CD4-positive, alpha-beta T cell treated with Interleukin-15 for 4 hours (primary cell): ENCODE measurements at places on chromosomes 5 and 9.

- no peak for DNase-seq
Observed at GRCh38 chr5:52789378-52789777, 1.7 kb downstream of the ITGA1 start.

DNA sequence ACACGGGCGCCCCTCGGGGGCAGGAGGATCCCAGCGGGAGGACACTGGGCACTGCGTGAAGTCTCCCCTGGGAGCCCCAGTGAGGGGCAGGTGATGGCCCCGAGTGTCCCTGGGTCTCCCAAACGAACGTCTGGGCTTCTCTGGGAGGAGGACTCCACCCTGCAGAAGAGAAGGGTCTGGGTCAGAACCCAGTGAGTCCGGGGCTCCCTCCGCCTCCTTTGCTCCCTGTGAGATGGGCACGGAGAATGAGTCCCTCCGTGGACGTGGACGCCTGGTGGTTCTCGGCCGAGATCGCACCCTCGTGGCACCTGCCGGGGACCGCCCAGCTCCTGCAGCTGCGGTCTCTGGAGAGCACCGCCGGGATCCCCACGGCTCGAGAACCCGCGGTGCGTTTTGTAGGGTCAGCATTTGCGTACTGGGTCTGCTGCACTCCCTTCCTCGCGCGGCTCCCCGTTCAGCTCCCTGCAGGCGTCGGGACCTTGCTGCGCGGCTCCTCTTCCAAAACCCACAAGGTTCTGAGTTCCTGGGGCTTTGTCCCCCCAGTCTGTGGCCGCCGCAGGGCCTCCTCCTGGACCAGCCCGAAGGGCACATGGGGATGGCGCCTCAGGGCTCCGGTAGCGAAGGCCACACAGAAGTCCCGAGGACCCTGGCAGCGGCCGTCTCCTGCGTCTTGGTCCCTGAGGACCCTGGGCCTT, 10.2 kb upstream of the CEP72 start:
- no peak for DNase-seq

GRCh38 chr9:80004714-80005113, 432.9 kb downstream of the TLE4 start:
- no peak for DNase-seq

DNA sequence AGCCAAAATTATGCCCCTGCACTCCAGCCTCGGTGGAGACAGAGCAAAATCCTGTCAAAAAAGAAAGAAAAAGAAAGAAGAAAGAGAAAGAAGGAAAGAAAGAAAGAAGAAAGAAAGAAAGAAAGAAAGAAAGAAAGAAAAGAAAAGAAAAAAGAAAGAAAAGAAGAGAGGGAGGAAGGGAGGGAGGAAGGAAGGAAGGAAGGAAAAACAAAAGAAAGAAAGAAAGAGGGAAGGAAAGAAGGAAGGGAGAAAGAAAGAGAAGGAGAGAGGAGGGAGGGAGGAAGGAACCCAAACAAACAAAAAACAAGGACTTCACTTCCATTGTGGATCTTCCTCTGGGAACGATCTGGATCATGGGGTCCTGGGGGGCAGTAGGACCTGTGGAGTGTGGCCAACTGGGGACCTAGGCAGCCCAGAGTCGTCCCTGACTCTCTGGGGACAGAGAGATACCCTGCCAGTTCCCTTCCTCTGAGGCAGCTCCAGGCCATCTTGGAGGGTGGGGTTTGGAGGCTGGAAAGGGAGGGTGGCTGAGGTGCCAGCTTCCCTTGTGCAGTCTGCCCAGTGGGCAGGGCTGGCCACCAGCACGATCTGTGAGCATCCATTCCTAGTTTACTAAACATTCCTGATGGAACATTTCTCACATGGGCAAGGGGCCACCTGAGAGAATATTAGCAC, 216.8 kb downstream of the PAX5 start:
- DNase-seq: no peak

DNA sequence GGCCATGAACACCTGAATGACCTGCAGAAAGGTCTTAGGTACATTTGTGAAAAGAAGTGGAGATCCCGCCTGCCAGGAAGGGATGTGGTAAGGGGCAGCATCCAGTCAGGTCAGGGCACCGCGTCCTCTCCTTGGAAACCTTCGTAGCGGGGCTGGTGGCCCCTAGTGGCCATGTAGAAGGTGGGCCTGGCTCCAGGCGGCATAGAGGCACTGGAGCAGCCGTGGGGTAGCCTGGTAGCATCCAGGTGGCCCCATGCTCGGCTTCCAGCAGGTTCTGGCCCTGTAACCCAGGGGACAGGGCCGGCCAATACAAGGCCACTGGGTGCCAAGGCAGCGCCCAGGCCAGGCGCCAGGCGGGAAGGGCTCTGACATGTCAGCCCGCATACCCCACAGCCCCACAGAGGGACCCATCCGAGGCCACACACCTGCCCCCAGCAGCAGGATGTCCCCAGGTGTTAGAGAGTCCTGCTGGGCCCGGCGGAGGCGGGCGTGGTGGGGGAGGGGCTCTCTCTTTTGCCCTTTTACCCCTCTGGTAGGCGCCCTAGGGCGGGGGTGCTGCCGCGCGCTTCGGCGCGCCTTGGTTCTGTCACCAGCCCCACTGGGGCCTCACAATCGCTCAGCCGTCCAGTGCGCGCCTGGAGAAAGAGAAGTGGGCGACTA, 58.3 kb upstream of the SPATA31E1 start:
- no peak for DNase-seq

- DNase-seq: no peak
Observed at GRCh38 chr5:82494942-82495341, 216.8 kb upstream of the RPS23 start.

- no peak for DNase-seq
Observed at GRCh38 chr5:169201597-169201996, 99.3 kb downstream of the SLIT3 start.

GRCh38 chr5:36300191-36300926, 1.3 kb downstream of the RANBP3L start:
- no peak for DNase-seq

- no peak for DNase-seq
Observed at GRCh38 chr5:115858396-115858795, 16.7 kb downstream of the AP3S1 start.

DNA sequence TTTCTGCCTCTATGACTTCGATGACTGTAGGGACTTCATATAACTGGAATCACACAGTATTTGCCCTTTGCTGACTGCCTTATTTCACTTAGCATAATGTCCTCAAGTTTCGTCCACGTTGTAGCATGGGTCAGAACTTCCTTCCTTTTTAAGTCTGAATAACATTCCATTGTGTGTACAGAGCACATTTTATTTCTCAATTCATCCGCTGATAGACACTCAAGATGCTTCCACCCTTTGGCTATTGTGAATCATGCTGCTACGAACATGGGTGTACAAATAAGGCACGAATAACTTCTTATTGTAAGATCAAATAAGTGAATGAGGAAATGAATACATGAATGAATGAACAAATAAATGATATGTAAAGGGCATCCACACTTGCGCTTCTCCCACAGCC, 13.0 kb downstream of the BARX1 start:
- DNase-seq: no peak

GRCh38 chr9:23771746-23772384, 54.2 kb downstream of the ELAVL2 start:
- no peak for DNase-seq

DNA sequence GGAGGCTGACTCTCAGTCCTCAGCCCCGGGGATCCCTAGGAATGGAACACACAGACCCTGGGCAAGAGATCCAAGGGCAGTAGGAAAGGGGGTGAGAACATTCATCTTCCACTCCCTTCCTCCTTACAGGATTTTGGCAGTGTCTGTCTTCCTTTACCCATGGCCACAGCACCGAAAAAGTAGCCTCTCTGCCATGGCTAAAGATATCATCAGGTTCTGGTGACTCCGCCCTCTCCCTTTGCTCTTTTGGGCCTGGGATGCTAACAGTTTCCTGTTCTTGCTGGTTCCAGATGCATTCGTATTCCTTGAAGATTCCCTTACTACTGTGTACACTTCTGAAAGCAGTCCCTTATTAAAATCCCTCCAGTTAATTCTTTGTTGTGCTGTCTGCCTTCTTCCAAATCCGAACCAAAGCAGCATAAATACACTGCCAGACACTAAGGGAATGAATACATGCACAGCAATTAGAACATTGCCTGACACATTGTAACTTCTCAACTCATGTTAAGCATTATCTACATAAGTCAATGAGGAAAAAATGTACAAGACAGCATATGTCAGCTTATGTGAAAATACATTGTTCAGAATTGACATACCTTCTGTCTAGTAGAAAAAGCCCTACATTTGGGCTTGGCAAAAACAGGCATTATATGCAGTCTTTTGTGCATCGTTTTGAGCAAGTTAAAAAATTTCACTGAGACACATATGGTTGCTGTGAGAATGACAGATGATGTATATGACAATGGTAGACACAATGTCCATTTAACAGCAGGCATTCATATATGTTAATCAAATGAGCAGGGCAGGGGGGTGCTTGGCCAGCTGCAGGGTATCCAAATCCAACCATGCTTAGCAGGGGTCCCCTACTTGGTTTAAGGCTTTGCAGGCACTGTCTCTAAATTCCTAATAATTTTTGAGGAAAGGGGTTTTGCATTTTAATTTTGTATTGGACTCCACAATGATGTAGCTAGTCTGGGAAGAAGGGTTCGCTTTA, 58.8 kb upstream of the RAI14 start:
- DNase-seq: no peak

- DNase-seq: peak; percentile 14
Observed at GRCh38 chr5:94793816-94794198, 175.3 kb downstream of the SLF1 start.

- DNase-seq: no peak
Observed at GRCh38 chr5:861442-862366, 10.9 kb upstream of the ZDHHC11 start.

DNA sequence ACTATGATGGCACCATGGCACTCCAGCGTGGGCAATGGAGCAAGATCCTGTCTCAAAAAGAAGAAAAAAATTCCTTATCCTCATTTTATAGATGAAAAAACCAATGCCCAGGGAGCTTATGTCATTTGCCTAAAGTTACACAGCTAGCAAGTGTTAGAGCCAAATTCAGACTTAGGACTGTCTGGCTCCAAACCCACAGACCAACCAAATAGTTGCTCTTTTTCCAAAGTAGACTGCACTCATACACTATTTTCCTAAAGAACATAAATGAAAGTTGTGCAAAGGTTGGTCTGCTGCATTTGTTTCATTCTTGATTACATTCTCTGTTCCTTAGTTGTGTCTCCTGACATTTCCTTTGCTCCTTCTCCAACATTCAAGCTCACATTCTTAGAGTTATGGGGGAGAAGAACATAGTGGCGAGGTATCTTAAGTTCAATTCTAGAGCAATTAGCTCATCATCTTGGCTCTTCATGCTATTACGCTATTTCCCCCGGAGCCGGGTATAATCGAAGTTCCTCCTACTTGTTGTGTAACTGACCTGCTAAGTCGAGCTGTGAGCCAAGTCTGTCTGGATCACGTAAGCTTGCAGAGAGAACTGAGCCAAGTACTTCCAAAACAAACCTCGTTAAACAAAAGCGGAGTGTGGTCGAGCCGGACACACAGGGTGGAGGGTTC, 138.3 kb downstream of the RFK start:
- no peak for DNase-seq

- no peak for DNase-seq
Observed at GRCh38 chr9:9783711-9784110, 829.1 kb downstream of the PTPRD start.

- DNase-seq: no peak
Observed at GRCh38 chr5:14560091-14560595, 21.4 kb upstream of the OTULINL start.

DNA sequence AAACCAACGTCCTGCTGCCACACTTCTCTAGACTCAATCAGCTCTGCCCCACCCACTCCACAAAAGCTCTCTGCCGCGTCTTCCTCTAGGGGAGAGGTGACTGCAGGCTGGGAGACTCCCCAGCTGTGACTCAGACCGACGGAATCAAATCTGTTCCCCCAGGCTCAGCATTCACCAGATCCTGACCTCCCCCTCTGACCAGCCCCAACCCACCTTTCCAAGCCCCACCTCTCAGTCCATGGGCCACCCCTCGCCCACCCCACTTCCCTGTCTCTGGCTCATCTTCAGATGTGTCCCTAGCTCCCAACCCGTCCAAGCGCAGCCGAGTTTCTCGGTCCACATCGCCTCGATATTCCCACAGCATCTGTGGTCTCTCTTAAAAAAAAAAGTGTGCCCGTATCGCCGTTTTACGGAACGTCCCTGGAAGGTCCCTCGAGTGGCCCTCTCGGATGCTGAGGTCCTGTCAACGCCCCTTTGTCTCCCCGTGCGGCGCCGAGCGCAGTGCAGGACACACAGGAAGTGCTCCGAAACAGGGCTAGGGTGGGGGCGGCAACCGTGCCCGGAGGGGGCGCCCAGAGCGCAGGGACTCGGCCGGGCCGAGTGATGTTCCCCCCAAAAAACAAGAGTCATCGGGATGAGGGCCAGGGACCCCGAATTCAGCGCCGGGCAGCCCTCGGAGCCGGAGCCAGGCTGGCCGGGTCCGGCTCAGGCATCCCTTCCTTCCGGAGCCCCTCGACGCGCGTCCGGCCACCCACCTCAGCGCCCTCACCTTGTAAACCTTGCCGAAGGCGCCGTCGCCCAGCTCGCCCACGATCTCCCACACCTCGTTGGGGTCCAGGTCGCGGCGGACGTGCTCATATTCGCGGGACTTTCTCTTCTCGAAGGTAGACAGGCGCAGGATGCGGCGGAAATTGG, 649 bp downstream of the STK10 start:
- peak; percentile 71 for DNase-seq

DNA sequence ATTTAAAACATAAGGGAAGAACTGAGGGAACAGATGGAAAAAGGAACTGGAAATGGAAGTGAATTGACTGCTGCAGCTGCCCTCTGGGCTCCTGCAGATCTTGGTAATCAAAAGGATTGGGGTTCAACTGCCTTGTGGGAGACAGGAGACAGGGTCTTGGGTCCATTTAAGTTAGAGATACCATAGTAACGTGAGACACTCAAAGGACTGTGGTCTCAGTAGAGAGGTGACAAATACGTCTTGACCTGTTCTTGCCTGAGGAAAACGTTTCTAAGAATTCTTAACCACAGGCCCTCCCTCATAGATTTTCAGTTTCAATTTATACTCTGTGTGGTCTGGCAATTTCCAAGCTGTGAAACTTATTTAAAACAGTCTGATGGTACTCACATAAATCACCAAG, 100.8 kb upstream of the DHFR start:
- DNase-seq: peak; percentile 79

GRCh38 chr9:121439016-121439415, 60.6 kb downstream of the GGTA1 start:
- no peak for DNase-seq

- DNase-seq: no peak
Observed at GRCh38 chr5:58191443-58191842, 268.4 kb downstream of the PLK2 start.

GRCh38 chr9:133824106-133824801, 86.1 kb upstream of the SARDH start:
- DNase-seq: no peak

DNA sequence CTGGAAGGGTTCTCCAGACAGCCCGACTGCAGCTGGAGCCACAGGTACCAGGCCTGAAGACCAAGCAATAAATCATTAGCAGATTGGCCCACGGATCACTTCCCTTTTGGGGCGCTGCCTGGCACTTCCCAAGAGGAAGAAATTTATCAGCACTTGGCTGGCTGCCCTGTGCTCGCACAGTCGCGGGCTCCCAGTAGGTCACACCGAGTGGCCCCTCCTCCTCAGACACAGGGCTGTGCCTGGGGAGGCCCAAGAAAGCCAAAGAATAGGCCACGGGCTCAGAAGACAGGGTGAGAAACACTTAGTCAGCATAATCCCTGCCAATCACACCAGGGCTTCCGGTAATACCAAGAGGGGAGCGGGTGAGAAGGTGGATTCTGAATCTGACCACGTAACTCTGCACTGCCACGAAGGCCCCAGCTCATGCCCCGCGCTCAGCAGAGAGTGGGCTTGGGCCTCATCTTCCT, 115.7 kb upstream of the MSX2 start:
- no peak for DNase-seq

GRCh38 chr9:122134822-122135528, 24.6 kb downstream of the NDUFA8 start:
- DNase-seq: no peak
